Small intestine (tissue), 16 donors: ENCODE measurements at places on chromosomes 13 and 19. TPM values are rescaled to one million over a fixed set of nuclear protein-coding genes. Genes with fewer than 3 reads are reported as not detected.
A peak's percentile ranks its signal among the peaks of the same experiment; 100 is the strongest.

The IZUMO2 gene
- polyA plus RNA-seq = not detected

DNA sequence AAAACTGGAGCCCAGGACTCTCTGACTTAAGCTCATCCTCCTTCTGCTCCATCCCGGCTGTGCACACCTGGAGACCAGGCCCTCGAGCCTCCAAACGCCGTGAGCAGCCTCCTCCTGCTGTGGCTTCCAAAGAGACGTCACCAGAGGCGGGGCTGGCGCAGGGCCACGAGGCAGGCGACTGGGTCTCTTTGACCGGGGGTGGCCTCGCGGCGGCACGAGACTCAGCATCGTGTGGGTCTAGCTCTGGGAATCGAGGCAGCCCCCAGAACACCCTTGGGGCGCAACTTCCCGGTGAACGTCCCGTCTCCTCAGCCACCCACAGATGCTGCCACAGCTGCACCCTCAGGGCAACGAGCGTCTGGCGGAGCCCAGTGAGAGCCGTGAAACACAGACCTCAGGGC lies 22.8 kb downstream of the RASA3 start:
- H3K27me3 ChIP-seq = no peaks in the 10 kb centered on the region
- DNase-seq = no peak
- H3K27ac ChIP-seq = no peak overlapping the region
- H3K4me1 ChIP-seq = peaks cover 2% of the 10 kb centered on the region
- no peaks in the 10 kb centered on the region for H3K36me3 ChIP-seq

- no peaks in the 10 kb centered on the region for H3K27me3 ChIP-seq
- peaks cover 62% of the 10 kb centered on the region for H3K36me3 ChIP-seq
- H3K4me1 ChIP-seq = no peaks in the 10 kb centered on the region
- no peak for DNase-seq
Measured at GRCh38 chr19:12543855-12544254, 7.4 kb downstream of the ZNF564 start.

- no peak overlapping the region for H3K27ac ChIP-seq
- DNase-seq = no peak
- no peaks in the 10 kb centered on the region for H3K4me1 ChIP-seq
- H3K36me3 ChIP-seq = peaks cover 19% of the 10 kb centered on the region
Measured at GRCh38 chr19:46384396-46384795, 29.0 kb downstream of the CCDC8 start.

DNA sequence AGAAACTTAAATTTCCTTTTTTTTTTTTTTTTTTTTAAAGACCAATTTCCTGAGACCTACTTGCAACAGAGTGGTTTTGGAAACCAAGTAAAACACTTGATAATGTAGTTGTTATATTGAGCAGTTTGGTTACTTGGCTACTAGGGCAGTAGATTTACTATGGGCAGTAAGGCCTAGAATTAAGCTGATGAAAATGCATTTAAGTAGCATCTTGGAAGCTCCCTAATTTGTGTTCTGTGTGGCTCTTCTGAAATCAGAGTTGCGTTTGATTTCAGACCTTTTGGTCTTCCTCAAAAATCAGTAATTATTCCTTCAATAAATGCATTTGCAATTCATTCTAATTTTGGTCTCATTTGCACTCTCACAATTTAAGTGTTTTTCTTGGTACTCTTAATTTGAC lies 810 bp downstream of the GPR180 start:
- no peak for DNase-seq
- H3K4me1 ChIP-seq = no peaks in the 10 kb centered on the region
- no peak overlapping the region for H3K27ac ChIP-seq
- no peaks in the 10 kb centered on the region for H3K27me3 ChIP-seq
- H3K4me3 ChIP-seq = peak overlapping the region; percentile 85
- H3K36me3 ChIP-seq = peaks cover 4% of the 10 kb centered on the region

DNA sequence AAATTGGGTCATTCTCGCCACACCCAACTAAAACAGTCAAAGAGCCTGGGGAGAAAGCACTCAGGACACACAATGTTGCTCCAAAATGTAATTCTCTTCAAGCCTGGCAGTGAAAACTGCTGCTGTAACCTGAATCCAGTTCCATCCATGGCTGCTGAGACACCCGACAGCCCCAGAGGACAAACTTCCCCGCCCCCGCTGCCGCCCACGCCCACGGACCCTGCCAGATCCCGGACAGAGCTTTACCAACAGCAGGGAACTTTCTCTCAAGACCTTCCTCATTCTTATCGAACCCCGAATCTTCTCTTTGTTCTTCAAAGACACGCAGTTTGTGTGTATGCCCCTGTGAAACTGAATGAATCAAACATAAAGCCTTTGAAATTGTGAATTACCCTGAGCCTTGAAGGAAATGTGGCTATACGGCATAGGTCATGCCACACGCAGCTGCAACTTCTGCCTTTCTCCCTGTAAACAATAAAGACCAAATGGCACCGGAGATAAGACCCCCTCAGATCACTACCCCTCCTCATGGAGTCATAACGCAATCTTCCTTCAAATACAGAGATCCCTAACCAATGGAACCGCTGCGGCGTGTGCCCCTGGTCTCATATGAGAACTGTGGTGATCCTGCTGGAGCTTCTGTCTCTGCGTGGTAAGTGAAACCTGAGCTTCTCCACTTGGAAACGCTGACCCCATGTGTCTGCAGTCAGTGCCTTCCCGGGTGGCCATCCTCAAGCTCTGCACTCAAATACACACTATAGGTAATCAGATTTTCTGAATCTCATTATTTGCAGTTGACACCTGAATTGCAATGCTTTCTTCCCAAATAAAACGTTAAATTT lies 4.8 kb upstream of the LAMP1 start:
- H3K4me3 ChIP-seq = no peak overlapping the region
- no peaks in the 10 kb centered on the region for H3K36me3 ChIP-seq
- H3K27me3 ChIP-seq = peaks cover 20% of the 10 kb centered on the region
- H3K4me1 ChIP-seq = no peaks in the 10 kb centered on the region
- no peak for DNase-seq

DNA sequence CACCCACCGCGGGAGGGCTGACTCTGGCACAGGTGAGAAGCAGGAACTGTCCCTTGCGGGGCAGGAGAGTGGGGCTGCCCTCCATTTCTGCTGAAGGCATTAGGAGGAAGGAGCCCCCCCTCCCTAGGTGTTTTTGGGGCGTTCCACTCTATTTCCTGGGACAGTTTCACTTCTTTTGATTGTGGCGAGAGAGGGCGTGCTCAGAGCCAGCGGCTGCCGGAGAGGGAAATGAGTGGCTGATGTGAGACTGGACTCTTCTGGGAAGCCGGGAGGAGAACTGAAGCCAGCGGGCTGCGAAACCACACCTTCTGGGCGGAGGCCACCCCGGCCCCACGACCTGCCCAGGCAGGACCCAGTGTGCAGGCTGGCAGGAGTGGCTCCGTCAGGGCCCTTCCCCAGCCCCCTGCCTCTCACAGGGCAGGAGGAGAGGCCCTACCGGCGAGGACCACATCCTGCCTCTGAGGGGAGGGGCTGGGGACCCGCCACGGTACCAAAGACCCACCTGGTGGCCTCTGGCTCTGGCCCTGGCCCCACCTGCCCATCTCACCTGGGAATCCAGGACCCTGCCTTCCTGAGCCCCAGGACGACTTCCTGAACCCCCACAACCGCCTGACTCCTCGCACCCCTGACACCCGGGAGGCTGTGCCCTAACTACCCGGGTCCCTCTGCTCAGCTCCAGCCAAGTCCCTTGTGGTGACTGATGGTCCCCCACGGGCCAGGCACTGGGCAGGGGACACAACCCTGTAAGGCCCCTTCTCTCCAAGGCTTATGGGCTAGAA lies 25.9 kb downstream of the MPND start:
- H3K4me1 ChIP-seq = peaks cover 10% of the 10 kb centered on the region
- H3K4me3 ChIP-seq = peak overlapping the region; percentile 17
- H3K27ac ChIP-seq = peak overlapping the region; percentile 65
- no peaks in the 10 kb centered on the region for H3K27me3 ChIP-seq
- H3K36me3 ChIP-seq = peaks cover 90% of the 10 kb centered on the region

DNA sequence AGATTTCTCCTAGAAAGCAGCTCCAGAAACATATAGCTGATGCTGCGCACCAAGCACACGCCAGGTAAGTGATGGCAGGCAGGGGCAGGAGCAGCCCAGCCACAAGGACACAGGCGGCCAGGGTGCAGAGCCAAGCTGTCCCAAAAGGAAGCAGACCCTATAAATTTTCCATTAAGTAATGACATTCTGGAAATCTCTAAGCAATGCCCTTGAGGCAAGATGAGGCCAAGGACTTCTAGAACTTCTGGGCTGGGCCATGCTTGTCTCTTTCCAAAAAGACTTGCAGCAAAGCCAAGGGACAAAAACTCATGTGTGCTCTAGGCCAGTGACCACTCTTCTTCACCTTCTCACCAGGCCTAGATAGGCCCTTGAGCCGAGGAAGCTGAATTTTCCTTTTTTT lies 42.2 kb upstream of the EPHX3 start:
- H3K27me3 ChIP-seq = no peaks in the 10 kb centered on the region
- H3K27ac ChIP-seq = no peak overlapping the region
- H3K4me1 ChIP-seq = peaks cover 8% of the 10 kb centered on the region
- peaks cover 13% of the 10 kb centered on the region for H3K36me3 ChIP-seq
- DNase-seq = no peak

DNA sequence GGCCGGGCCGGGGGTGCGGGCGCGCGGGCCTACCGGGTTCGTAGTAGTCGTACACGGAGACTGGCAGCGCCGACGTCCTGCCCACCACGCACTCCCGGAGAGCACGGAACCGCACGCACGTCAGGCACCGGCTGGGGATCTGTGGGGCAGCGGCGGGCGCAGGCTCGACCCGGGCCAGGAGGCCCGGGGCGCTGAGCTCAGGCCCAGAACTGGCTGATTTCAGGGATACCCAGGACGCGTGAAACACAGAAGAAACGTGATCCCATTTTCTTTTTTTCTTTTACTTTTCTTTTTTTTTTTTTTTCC lies 9.0 kb downstream of the F2RL3 start:
- H3K36me3 ChIP-seq = no peaks in the 10 kb centered on the region
- H3K27ac ChIP-seq = no peak overlapping the region
- peak overlapping the region; percentile 17 for H3K4me3 ChIP-seq
- H3K27me3 ChIP-seq = peaks cover 26% of the 10 kb centered on the region
- DNase-seq = no peak
- H3K4me1 ChIP-seq = peaks cover 4% of the 10 kb centered on the region

GRCh38 chr13:24922387-24922744 lies 158.4 kb downstream of the RNF17 start:
- DNase-seq = no peak
- peak overlapping the region; percentile 71 for H3K27ac ChIP-seq
- no peaks in the 10 kb centered on the region for H3K36me3 ChIP-seq

DNA sequence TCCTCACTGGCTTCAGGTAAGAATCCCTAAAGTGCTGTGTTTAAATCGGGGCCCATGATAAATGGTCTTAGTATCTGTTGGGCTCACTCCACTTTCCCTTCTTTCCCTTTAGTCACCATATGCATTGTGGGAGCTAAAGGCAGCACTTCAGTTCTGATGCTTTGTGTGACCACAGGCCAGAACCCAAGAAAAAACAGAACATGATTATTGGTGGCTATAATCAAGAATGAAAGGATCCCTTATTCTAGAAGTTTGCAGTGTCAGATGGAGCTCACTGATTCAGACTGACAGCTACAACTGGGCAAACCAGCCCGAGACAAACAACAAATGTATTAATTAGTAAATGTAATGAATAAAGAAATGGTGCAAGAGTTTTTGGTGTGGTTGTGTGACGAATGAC lies 57.3 kb upstream of the POMP start:
- H3K36me3 ChIP-seq = no peaks in the 10 kb centered on the region
- no peak overlapping the region for H3K27ac ChIP-seq
- H3K27me3 ChIP-seq = no peaks in the 10 kb centered on the region
- no peaks in the 10 kb centered on the region for H3K4me1 ChIP-seq
- H3K4me3 ChIP-seq = no peak overlapping the region
- DNase-seq = no peak

DNA sequence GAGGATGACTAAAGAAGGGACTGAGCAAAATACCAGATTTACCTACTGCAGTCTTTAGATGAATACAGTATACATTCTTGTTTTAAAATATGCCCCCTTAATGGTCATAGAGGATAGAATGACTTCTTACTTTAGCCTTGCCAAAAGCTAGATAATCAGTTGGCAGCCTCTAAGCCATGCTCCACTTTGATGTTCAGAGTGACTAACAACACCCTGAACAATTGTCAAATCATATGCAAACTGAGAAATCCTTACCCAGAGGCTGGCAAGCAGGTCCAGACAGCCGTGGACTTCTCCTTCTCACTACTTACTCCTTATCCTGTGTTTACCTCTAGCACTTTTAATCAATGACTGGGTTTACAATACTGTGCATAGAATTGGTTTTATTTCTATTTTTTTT lies 23.6 kb upstream of the PHF11 start:
- H3K27me3 ChIP-seq = no peaks in the 10 kb centered on the region
- H3K27ac ChIP-seq = no peak overlapping the region
- no peaks in the 10 kb centered on the region for H3K4me1 ChIP-seq
- H3K4me3 ChIP-seq = no peak overlapping the region
- peaks cover 2% of the 10 kb centered on the region for H3K36me3 ChIP-seq

DNA sequence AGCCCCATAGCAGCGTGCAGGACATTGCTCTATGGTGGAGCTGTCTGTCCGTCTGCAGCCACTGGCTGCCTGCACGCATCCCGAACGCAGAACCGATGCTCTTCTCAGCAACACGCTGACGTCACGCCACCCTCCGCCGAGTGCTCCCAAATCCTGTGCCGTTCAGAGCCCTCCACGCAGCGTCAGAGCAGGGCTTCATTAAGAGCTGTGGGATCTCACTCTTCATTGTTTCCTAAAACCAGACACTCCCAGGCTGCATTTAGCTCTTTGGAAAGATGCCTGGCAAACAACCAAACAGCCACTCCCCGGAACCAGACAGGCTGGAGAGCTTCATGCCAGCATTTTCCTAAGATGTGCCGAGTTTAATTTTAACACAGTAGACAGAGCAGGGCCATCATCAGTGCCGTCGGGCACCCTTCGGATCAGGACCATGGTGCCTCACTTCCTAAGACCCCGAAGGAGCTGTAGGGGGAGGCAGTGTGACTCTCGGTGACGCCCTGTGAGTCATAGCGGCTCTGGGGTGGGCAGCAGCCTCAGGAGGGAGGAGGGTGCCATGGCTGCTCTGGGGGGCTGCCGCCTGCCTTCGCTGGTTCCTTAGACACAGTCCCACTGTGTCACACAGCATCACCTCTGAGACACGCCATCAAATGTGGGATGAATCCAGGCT lies 131.5 kb upstream of the MCF2L start:
- DNase-seq = no peak
- H3K27me3 ChIP-seq = no peaks in the 10 kb centered on the region
- H3K4me3 ChIP-seq = no peak overlapping the region
- H3K4me1 ChIP-seq = no peaks in the 10 kb centered on the region
- H3K36me3 ChIP-seq = peaks cover 14% of the 10 kb centered on the region
